H4 (cell line): ENCODE measurements at places on chromosomes 2 and 18. TPM values are rescaled to one million over a fixed set of nuclear protein-coding genes. Genes with fewer than 3 reads are reported as not detected.
A peak's percentile ranks its signal among the peaks of the same experiment; 100 is the strongest.

GRCh38 chr18:76487070-76487469 is 8.0 kb downstream of the ZNF516 start:
- DNase-seq: no peak

DNA sequence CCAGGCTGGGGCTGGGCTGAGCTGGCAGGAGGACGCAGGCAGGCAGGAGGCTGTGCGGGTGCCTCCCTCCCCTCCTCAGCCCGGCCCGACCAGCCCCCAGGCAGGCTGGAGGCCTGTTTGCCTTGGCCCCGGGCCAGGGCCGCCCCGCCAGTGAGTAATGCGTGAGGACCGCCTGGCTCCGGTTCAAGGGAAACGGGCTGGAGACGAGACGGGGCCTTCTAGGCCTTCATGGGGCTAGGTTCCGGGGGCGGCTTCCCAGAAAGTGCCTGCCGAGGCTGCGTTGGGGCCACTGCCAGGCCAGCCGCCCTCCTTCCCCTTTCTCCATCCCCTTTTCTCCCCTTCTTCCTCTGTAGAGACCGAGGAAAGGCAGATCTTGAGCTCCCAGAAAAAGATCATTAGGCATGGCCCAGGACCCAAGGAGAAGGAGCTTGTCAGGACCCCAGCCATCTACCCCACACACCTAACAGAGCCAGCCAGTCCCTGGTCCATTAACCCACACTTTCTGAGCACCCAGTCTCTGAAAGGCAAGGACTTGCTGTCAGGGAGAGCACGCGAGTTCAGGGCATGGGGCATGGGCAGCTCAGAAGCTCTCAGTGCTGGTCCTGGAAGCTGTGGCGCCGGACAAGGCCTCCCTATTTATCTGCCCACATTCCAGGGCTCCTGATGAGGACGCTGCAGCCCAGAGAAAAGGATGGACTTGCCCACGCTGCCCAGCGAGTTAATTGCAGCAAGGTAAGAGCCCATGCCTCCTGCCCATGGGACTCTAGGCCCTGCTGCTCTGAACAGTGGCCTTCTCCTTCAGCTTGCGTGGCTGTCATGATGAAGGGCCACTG is 48.5 kb downstream of the SMAD7 start:
- peak; percentile 81 for DNase-seq

DNA sequence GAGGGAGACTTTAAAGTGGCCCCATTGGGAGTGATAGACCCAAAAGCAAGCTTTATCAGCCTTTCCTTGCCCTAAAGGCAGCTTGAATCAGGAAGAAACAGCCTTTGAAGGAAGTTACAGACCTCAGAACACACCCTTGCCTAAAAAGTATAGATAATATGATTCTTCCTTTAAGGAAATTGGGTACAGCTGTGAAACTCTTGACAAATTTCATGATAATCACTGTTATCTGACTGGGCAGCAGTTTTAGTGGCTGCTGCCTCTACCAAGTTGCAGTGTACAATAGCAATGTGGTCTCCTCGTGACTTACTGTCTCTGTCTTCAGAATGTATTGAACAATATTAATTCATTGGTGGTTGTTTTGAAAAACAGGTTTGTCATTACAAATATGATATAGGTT is 16.7 kb downstream of the HOXD1 start:
- no peak for DNase-seq

SMAD7 gene
- total RNA-seq: 6.9 and 10.1 TPM in 2 replicates

DNA sequence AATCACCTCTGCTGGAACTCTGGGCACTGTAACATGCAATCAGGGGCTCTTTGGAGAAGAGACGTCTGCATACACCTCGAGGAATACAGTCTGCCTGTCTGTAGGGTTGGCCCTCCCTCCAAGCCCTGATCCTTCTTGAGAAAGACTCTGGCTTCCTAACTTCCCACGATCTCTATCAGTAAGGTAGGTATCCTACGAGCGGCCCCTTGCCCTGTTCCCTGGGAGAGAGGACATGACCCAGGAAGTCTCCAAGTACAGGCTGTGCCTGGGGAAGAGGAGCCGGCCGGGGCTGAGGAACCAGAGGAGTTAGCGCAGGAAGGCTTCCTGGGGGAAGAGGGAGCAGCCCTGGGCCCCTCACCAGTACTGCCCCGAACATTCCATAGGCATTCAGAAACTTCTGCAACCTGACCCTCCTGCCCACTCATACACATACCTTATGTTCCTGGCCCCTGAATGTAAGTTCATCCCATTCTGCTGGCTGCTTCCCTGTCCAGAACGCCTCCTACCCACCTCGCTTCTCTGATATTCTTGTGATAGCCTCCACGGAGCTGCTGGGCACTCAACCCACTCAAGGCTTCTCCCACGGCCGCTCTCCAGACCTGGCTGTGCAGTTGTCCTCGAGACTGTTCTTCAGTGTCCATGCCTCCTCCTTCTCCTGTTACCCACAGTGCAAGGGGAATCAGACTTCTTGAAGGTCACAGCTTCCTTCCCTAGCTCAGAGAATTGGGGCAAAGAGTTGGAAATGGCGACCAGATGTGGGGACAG is 116.1 kb downstream of the CYP26B1 start:
- DNase-seq: no peak

SP140 gene
- 0.25 TPM in 1 of 2 replicates, not detected in the other for total RNA-seq

DNA sequence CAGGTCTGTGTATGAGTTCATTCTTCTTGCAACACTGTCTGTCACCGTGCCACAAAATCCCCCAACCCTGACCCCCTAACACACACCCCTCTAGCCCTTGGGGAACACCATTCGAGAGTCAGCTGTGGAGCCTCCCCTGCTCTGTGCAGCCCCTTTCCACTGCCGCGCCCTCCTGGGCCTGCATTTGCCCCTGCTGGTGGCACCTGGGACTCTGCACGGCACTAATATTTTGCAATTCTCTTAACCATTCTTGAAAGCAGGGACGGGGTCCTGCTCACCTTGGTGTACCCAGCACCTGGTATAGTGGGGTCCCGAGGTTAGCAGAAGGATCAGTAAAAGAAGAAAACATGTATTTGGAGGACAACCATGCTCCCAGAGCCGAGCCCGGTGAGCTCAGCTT is 124.0 kb downstream of the HDAC4 start:
- DNase-seq: no peak

DNA sequence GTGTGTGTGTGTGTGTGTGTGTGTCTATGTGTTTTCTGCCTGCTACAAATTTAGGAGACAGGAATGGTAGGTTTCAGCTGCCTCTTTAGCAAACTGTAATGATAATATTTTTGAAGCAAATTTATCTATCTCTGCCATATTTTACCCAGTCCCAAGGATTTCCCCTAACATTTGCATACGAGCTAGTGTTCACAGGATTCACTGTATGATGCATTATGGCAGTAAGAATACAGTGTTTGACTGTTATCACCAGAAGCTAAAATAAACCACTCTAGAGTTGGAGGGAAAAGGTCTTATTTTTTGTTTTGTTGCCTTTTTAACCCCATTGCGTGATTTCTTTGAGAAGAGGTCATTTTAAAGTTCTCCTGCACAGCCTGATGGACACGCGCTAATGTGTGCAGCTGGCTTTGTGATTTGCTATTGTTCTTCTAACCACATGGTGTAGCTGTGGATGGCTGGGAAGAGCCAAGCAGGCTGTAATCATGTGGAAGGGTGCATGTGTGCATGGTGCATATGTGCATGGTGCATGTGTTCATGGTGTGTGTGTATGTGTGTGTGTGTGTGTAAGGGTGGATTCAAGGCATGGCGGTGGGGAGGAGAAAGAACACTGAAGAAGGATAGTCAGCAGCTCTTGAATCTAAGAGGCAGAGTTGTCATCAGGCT is 62.4 kb downstream of the PLB1 start:
- no peak for DNase-seq

DNA sequence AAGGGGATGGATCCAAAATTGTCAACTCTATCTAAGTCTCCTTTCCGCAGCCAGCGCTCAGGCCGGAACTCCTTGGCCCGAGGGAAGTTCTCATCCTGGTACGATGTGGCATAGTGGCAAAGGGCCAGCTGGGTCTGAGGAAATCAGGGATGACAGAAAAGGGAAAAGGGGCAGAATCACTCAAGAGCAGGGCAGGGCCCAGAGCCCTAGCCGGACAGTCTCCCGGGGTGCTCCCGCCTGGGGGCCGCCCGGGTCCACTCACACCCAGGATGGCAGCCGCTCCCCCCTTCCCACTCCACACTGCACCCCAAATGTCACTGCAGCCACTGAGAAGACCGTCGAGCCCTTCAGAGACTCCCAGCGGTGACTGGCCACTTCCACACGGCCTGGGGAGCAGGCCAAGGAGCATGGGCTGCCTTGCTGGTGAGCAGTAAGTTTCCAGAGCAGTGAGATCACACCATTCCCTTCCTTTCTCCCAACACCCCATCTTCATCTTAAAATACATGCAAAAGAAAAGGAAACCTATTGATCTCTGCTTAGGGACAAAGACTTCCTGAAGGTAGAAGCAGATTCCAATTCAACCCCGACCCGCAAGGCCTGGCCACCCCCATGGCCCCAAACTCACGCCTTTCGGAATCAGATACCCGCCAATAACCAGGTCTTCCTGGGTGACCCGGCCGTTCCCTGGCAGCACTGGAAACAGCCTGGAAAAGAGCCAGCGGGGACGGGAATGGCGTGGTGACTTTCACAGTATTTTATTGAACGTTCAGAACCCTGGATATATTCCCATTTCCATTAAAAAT is 26.7 kb downstream of the CYP27C1 start:
- no peak for DNase-seq

GCG gene
- not detected in 2 replicates for total RNA-seq

CEBPZ gene
- 9.1 and 15.6 TPM in 2 replicates for total RNA-seq

L3MBTL4 gene
- 2.2 and 2.4 TPM in 2 replicates for total RNA-seq

GRCh38 chr2:10561288-10562035 is 113.3 kb upstream of the ODC1 start:
- no peak for DNase-seq

GRCh38 chr2:8049851-8050571 is 631.8 kb upstream of the ID2 start:
- no peak for DNase-seq
